ENCODE measurements at places on chromosomes 7 and 10.

- no peak for DNase-seq
These were observed 260.9 kb downstream of the ADARB2 start for GRCh38 chr10:1476455-1476803.

- DNase-seq: no peak
These were observed 55.0 kb downstream of the BICC1 start for GRCh38 chr10:58567652-58568051.

DNA sequence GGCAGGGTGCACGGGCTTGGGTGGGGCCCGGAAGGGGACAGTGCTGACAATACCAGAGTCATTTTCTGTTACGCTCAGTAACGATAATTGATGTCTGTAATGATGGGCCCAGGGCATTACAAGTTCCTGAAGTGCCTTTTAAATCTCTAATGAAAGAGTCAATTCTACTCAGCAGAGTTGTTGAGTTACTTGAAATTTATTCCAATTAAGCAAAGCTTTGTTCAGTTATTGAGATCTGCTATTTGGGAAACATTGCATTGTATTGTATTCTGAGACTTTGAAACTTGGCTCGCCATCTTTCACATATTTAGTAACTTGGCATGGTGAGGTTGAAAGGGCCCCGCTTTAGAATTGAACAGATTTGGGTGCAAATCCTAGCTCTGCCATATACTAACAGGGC lies 34.7 kb downstream of the MINDY4 start:
- DNase-seq: no peak

DNA sequence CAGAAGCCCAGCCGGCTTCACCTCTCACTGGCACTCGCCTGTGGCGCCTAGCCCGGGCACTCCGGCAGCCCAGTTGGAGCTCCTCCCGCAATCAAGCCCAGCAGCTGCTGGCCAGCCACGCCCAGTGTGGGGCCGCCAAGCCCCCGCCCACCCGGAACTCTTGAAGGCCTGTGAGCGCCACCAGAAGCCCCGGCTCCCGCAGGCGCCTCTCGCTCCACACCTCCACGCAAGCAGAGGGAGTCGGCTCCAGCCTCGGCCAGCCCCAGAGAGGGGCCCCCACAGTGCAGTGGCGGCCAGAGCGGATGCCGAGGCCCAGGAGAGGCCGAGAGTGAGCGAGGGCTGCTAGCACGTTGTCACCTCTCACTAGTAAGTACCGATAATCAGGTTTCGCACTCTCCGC lies 240.7 kb downstream of the TFEC start:
- DNase-seq: no peak

DNA sequence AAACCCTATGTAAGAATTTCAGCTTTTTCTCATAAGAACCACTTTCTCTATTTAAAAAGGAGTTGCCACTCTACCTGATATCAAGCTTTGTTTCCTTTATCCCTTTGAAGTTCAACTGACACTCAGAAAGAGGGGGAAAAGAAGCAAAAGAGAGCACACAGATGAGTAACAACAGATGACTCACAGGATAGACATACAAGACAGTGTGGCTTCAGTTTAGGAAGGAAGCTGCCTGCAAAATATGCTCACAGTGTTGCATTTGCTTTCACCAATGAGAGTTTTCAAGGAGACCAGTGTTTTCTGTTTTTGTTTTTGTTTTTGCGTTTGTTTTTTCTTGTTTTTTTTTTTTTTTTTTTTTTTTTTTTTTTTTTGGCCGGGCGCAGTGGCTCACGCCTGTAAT lies 1181.6 kb downstream of the DNAJB9 start:
- DNase-seq: no peak

DNA sequence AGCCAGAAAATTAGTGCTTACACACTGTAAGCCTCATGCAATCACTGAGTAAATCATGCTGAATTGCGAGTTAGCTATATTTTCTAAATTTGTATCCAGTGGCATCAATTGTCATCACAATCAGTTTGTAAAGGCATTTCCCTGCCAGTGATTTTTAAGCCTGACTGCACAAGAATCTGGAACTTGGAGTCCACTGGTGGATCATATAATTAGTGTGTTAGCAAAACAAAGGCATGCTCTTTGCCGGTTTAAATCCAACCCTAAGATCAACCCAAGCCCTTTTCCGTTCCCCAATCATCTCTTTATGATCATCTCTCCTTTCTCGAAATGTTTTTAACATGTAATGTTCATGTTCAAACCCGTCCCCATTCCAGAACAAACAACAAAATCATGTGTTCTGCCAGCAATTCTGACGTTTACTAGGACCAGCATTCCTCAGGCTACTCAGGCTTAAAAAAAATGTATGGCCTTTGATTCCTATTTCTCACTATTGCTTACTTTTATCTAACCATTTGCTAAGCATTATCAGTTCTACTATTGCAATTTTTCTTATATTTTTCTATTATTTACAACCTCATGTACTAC lies 649.2 kb downstream of the SORCS1 start:
- DNase-seq: no peak

GRCh38 chr7:1187127-1187526 lies 27.1 kb upstream of the ZFAND2A start:
- DNase-seq: no peak

GRCh38 chr10:126147866-126148587 lies 240.2 kb downstream of the ADAM12 start:
- no peak for DNase-seq

DNA sequence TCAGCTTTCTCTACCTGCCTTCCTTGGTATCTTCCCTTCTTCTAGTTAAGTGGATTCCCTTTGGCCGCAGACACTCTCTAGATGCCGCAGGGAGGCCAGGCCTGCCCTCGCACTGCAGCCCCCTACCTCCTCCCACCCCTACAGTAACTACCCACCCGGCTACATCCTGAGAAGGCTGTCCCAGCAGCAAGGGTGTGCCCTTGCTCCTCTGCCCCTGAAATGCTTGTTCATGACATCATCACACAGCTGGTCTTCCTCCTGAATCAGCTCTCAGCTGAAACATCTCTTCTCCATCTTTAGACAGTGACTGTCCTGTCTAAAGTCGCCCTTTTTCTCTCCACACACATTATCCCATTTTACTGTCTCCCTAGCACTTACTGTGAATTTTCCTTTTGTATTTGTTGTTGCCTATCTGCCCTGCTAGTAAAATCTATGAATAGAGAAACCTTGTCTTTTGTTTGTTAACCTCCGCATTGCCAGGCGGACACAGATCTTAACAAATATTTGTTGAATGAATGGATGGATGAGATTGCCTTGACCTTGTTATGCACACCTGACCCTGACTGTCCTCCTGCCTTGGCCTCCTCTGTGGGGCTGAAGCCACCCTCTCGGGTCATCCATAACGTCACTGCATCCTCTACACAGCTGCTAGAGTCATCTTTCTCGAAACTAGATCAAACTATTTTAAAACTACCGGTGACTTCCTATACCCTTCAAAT lies 108.9 kb upstream of the GATA3 start:
- DNase-seq: no peak

GRCh38 chr10:77602231-77602912 lies 35.2 kb downstream of the KCNMA1 start:
- no peak for DNase-seq

- DNase-seq: no peak
These were observed 72.3 kb upstream of the STEAP1B start for GRCh38 chr7:22572292-22572691.

DNA sequence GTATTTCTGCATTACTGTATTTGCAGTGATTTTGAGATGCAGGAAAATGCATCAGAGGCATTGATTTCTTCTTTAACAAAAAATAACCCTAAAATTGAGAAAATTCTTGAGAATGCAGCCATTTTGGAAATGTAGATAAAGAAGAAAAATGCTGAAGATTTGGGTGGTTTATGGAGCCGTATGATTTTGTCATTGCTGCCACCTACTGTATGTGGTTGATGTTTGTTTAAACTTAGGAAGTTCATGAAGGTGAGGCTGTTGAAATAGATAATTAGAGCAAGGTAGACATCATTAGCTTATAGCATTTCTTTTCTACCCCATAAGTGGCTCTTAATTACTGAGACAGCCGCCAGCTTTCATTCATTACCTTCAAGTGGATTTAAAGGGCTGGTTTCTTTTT lies 92.1 kb upstream of the SAMD8 start:
- DNase-seq: no peak

GRCh38 chr7:94400022-94400421 lies 5.3 kb downstream of the COL1A2 start:
- DNase-seq: no peak

- DNase-seq: no peak
These were observed 62.3 kb upstream of the BTBD16 start for GRCh38 chr10:122208571-122209430.

GRCh38 chr7:70645876-70646351 lies 486.0 kb upstream of the GALNT17 start:
- no peak for DNase-seq

- no peak for DNase-seq
These were observed 33.8 kb downstream of the IL15RA start for GRCh38 chr10:5943536-5943935.

- no peak for DNase-seq
These were observed 319.3 kb downstream of the INHBA start for GRCh38 chr7:41383596-41383995.

DNA sequence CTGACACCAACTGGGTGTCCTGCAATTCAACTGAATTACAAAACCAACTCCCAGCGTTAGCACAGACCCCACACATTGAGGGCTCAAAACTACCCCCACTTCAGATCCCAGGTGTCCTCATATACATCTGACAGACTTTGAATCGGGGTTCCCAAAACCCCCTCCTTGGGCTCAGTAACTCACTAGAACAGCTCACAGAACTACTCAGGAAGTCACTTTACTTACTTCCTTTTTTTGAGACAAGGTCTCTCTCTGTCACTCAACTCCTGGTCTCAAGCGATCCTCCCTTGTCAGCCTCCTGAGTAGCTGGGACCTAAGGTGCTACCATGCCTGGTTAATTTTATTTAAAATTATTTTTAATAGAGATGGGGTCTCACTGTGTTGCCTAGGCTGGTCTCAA lies 456.0 kb downstream of the SDK1 start:
- DNase-seq: no peak

DNA sequence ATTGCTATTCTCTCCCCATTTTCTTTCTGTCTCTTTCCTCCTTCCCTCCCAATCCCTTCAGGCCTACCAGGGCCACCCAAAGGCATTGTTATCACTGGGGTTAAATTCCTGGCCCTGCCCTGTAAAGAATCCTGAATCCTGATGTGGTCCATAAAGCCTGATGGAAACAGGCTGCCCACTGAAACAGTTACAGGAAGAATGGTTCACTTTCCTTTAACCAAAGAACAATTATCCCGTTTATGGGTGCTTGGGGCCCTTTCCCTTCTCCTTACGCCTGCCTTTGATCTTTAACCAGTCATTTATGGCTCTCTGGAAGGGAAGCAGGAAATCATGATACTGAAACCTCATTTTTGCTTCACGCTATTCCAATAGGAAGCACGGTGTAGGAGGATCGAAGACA lies 273.1 kb upstream of the NEBL start:
- no peak for DNase-seq

DNA sequence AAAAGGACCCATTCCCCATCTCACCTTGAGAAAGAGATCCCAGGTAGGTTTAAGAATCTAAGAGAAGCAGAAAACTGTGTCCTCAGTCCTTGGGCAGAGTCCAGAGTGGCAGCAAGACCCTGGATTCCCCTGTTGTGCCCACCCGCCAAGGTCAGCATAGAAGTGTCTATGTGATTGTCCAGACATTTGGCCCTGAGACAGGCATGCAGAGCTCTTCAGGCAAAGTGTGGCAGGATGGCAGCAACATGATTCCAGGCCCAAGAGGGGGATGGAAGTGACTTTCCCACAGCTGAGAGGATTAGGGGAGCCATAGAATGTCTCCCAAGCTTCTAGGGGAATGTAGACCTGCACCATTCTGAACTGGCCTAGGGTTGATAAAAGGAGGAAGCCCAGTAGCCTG lies 39.1 kb upstream of the OPALIN start:
- DNase-seq: no peak

- DNase-seq: no peak
These were observed 166.0 kb downstream of the RNF216 start for GRCh38 chr7:5615190-5616070.

DNA sequence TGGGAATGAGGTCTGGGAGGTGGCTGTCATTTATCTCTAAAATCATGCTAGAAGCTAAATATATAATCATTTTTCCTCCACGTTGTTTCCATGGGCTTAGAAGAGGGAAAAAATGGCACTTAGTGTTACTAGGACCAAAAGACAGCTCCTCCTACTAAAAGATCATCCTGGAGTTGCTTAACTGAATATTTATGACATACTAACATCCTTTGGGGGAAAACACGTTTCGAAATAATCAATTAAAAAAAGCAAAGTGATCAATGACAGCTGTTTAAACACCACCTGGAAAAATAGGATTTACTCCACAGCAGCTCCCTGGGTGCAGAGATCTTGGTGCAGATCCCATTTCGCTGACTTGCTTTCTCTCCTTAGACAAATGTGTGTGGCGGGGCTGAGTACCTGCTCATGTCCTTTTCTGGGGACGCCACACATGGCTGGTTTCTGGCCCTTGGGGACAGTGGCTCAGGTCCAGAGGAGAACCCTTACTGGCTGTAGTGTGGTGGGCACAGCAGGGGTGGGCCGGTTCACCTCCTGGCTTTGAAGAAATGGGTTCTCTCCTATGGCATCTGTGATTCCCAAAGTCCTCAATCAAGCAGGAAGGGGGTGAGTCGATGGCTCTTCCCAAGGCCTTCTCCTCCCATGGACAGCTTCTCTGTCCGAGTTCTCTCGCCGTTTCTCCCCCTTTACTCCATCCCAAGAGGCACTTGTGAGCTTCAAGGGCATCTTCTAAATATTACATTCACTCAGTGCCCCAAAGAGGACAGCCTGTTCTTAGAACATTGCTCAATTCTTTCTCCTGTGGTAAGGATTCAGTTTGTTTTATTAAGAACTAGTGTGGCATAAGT lies 156.4 kb upstream of the KLF14 start:
- no peak for DNase-seq

DNA sequence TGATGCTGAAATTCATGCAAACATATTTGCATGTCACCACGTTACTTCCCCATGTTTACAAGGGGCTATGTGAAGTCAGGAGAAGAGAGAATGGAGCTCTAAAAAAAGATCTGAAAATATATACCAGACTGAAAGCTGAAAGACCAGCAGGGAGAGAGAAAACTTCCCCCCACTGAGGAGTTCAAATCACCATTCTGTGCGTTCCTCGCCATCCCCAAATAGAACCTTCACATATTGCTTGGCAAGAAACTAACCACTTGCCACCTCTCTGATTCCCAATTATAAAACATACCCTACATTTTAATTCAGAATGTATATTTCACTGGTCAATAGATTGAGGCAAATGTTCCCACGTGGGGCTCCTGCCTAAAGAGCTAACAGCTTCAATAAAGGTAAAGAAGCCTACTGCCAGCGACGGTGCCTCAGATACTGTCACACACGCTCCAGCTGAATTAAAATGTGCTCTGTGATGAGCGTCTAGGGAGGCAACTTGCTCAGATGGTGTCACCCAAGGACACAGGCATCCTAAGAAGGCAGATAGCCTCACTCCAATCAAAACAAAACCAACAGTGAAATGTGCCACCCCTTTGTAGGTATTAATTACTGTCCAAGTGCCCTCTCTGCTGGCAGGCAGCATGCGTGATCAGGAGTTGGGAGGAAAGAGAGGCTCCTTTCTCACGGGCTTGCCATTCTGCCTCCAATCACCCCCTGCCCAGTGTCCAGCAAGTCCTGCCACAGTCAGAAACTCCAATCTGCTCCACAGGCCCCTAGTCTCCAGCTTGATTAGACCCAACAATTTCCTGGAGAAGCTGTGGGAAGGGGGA lies 298.2 kb downstream of the GRID1 start:
- DNase-seq: no peak
